Smooth muscle cell of bladder (primary cell): ENCODE measurements at places on chromosomes 2 and 18. TPM values are rescaled to one million over a fixed set of nuclear protein-coding genes. Genes with fewer than 3 reads are reported as not detected.

The PDE6D gene
- 10.0 and 10.8 TPM in 2 replicates for total RNA-seq

The CPO gene
- total RNA-seq, result 0.09 TPM in 1 of 2 replicates, not detected in the other

The POU3F3 gene
- total RNA-seq, result not detected in 2 replicates

The FIGN gene
- 0.43 and 0.65 TPM in 2 replicates for total RNA-seq

The SLC9A2 gene
- not detected in 2 replicates for total RNA-seq

The CNGA3 gene
- under 0.01 TPM in 1 of 2 replicates, not detected in the other for total RNA-seq

The ASAP2 gene
- 15.1 and 16.9 TPM in 2 replicates for total RNA-seq

The TXNL4A gene
- total RNA-seq, result 64.0 and 73.1 TPM in 2 replicates

The CCDC178 gene
- 0.14 and 0.28 TPM in 2 replicates for total RNA-seq

The LIPG gene
- total RNA-seq, result 12.4 and 19.8 TPM in 2 replicates

The CGREF1 gene
- total RNA-seq, result 7.0 and 8.2 TPM in 2 replicates
